ENCODE measurements at places on chromosomes 5 and 9.

DNA sequence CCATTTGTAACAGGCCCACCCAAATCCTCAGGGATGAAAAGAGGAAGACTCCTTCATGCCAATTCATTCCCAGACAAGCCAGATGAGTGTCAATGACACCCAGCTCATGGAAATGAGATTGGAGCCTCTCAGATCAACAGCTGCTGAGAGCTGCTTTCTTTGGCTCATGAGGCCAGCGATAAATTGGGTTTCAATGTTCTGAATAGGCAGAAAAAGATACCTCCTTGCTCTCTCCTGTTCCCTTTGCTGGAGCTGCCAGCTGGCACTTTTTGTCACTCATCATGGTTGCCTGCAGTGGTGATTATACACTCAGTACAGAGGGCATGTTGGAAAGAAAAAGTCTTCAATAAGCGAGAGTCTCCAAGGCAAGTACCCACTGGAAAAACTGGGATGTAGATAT, 47.1 kb downstream of the SH3RF2 start:
- DNase-seq: no peak

- no peak for DNase-seq
These were observed 468.2 kb upstream of the KIF2A start for GRCh38 chr5:61837788-61838187.

DNA sequence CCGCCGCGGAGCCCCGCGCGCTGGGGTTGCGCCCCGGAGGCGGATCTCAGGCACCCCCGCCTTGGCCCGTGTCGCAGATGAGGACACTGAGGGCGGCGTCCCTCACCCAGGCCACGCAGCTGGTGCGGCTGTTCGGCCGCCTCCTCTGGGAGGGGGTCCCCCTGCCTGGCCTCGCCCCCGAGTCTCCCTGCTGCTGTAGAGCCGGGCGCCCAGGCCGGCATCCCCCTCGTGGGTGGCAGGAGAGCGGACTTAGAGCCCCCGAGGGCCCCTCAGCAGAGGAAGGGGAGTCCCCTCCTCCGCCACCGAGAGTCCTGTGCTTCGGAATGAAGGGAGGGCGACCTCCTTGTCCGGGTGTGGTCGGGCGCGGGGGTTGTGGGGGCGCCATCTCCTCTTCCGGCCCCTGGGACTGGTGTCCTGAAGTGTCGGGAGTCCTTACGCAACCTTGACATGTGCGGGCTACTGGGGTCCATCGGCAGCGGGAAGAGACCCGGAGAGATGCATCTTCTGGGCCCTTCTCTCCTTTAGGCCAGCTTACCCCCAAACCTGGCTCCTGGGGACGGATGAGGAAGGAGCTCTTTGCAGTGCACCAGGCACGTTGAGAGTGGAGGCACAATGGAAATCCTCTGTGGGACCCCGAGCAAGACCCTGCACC, 11.7 kb upstream of the EXOSC2 start:
- no peak for DNase-seq

DNA sequence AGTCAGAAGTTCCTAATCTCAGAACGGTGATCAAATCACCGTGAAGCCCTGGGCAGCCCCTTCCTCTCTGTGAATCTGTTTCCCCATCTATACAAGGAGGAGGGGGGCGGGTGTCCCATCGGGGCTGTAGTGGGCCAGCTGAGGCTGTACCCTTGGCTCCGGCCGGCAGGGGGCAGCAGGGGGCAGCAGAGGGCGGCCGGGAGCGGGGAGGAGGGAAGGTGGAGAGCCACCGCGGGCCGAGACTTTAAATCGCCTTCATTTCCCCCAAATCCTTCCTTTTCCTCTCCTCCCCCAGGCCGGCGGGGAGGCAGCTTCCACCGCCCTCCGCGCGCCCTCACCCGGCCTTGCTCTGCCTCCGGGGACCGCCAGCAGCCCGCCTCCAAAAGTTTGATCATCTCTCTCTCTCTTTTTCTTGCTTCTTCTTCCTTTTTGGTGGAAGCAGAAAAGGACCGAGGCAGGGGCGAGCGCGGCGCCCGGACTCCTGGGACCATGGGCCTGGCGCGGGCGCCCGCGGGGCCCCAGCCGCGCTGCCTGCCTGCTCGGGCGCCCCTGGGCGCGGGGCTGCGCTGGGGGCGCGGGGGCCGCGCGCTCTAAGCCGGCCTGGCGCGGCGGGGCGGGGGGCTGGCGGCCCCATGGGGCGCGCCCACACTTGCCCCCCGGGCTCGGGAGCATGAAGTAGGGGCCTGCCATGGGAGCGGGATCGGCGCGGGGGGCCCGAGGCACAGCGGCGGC, at the start of gene COL27A1:
COL27A1 (plus strand) TSS at position 275 of the 732 bp plus-strand sequence; CDS start at position 689, 414 bp downstream.
- peak; percentile 54 for DNase-seq

DNA sequence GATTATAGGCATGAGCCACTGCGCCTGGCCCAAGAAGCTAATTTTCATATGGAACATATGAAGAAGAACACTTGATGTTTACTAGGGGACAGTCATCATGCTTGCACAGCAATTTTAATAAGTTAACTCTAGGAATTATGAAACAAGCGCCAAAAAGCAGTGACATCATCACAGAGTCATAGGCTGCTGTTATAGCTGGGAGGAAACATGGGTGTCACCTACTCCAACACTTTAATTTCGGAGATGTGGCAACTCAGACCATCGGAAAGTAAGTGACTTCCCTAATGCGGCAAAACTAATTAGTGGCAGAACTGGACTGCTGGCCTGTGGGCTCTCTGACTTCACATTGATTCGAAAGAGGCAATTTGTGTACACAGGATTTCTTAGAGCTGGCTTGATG, 38.1 kb upstream of the EQTN start:
- DNase-seq: no peak

GRCh38 chr9:116749176-116749575, 62.1 kb downstream of the TRIM32 start:
- DNase-seq: no peak

DNA sequence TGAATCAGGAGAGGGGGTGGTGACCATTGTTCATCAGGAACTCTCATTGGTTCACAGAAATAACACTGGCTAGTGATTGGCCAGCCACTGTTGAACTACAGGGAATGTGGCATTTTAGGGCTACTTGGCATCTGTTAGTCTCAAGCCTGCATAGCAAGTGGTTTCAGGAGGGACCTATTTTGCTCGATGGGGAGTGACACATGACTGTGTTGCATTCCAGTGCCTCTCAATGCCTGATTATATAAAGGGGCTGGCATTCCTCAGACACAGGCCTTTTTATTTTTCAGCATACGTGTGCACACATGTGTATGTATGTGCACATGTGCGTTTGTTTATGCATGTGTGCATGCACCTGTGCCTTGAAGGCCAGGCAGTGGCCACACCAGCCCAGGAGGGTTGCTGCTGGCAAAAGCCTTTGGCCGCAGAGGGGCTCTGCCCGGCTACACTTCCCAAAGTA, 23.2 kb downstream of the FGD3 start:
- no peak for DNase-seq

DNA sequence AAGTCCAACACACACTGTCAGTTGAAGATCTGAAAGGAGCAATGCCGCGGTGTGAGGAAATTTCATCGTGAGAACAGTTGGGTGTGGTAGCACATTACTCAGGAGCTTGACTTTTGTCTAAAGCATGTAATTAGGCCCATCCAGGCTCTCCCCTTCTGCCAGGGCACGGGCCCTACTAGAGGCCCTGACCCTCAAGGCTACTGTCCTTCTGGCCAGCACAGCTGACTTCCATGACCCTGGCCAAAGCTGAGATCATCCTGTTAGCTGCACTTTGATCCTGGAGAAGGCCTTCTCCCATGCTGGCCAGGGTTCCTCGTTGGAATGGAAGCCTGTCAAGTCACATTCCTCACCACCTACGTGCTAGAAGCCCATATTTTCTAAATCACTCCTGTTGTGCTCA, 77.8 kb upstream of the SLC1A3 start:
- DNase-seq: no peak

GRCh38 chr9:137783521-137783920, 94.1 kb upstream of the CACNA1B start:
- no peak for DNase-seq

DNA sequence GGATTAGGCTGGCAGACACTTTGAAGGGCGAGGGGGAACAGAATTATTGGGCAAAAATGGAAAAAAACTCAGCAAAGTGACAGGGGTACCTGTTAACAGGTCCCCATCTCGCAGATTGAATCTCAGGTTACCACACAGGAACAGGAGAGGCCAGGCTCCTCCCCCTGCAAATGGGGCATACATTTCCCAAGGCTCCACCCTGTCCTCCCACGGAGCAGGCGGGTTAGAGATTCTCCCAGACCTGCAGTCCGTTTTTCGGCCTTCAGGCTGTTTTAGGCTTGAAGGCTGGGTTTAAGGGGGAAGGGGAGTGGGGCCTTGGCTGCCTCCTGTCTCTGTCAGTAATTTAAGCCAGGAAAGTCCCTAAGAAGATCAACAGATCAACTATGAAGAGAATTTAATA, 42.7 kb downstream of the LRRC70 start:
- no peak for DNase-seq

GRCh38 chr5:122156724-122157325, 27.5 kb downstream of the ZNF474 start:
- peak; percentile 0 for DNase-seq

GRCh38 chr9:135320943-135321342, 158.6 kb upstream of the PPP1R26 start:
- no peak for DNase-seq

GRCh38 chr5:119313197-119313596, 42.6 kb upstream of the TNFAIP8 start:
- no peak for DNase-seq

DNA sequence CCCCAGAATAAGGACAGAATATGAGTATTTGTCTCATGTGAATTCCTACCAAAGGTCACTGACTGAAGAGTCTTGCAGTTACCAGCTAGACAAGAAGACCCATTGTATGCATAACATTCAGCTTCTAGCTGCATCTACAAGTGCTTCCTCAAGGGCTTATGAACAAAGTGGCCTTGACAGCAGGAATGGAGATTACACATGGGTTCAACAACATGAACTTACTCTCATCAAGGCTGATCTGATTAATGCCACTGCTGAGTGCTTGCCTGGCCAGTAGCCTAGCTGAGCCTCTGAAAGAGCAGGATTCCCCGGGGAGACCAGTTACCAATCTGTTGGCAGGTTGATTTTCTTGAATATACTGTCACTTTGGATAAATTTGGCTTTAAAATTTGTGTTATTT, 76.7 kb upstream of the CHD1 start:
- no peak for DNase-seq

- DNase-seq: no peak
These were observed 33.9 kb downstream of the NR4A3 start for GRCh38 chr9:99855467-99856176.

GRCh38 chr5:157819502-157820115, 39.3 kb downstream of the CLINT1 start:
- no peak for DNase-seq

GRCh38 chr5:173926359-173926758, 38.2 kb downstream of the CPEB4 start:
- DNase-seq: no peak

DNA sequence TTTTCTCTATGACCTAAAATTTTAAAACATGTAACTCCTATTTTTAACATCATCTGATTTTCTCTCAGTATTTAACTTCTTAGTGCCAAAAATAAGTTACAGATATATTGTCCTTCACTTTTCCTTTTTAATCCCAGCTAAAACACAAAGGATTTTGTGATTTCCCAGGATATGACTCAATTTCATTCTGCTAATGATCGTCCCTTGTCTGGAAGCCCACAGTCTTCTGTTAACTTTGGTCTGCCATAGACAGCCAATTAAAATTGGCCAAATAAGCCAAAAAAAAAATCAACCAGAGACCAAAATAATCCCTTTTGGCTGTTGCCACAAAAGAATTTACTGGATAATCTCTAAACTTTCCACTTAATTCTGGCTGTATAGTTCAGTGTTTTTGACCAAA, 124.5 kb upstream of the FST start:
- no peak for DNase-seq
